ENCODE measurements at places on chromosomes 4 and X.
A peak's percentile ranks its signal among the peaks of the same experiment; 100 is the strongest.

DNA sequence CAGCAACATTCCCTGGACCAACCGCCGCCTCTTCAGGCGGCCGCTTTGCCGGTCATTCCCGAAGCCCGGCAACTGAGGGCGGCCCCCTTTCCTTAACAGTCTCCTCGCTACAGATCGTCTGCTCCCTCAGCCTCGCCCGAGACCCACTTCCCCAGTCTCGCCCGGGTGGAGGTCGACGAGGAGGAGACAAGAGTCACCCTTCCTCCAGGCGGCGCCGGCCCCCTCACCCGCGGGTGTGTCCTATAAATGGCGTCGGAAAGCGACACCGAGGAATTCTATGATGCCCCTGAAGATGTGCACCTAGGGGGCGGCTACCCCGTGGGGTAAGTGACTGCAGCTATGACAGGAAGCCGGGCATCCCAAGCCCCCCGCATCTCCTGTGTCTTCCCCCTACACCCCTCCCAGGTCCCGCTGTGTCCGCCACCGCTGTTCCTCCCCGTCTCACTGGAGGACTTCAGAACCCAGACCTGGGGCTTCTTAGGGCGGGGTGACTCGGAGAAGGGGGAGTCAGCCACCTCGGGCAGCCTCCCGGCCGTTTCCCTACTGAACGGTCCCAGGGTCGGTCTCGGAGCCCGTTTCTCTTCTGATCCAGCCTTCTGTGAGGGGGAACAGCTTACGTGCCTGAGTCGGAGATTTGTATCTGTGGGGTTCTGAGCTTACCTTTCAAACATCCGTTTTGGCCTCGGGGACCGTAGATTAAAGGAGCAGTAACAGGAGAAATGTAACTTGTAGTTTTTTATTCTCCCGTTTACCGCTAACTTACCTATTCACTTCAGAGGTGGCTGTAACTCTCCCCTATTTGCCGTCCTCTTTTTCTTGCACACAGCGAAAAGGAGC is 570 bp downstream of the WDR44 start:
- DNase-seq, result no peak

GRCh38 chrX:39477031-39477761 is 620.6 kb downstream of the BCOR start:
- no peak for DNase-seq

- no peak for DNase-seq
Observed at GRCh38 chr4:186701273-186701672, 22.4 kb downstream of the FAT1 start.

- no peak for DNase-seq
Observed at GRCh38 chr4:3389233-3390215, 52.2 kb upstream of the HGFAC start.

DNA sequence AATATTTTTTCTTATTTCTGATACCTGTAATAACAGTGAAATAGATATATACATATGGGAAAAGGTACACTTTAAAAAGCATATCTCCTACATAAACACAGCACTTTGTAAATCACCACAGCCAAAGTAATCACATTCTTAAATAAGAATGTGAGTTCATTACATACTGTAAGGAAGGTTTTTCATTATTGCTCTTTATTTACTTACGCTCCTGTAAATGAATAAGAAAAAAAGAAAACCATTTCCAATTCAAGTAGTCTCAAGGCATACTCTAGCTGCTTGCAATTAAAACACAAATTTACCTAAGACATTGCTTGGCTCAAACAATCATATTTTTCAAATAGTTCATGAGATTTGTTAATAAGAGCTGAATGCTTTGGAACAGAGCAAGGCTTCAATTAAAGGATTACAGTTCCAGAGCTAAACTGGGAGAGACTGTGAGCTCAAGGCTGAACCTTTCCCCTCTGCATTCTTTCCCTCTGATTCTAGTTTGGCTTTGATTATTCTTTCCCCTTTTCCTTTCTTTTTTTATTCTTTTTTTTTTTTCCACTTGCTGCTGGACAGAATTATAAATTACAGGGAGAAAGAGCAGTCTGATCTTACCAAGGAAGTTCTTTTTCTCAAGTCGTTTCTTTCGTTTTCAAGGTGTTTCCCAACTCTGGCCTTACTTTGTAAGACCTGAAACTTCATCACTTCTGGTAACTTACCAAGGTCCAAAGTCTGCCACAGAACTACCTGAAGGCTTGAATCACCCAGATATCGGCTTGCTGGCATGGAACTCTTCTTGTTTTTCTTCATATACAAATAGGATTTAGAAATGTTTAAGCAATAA is 278.3 kb downstream of the INPP4B start:
- DNase-seq, result no peak

DNA sequence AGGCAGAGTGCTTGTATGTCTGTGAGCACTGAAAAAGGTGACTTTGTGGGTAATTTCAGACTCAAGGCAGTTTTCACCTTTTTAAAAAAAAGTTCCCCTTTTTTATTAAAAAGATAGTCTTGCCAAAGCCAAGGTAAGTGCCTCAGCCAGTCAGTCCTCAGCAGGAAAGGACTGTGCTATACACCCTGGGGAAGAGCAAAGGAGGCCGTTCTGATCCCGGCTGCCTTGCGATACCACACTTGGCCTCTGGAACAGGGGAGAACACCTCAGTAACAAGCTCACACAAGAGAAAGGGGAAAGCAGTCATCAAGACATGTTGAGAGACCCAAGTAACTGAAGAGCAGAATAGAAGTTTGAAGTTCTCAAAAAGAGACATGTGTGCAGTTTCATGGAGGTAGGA is 541.7 kb downstream of the BCOR start:
- no peak for DNase-seq

- no peak for DNase-seq
Observed at GRCh38 chrX:66039944-66040343, at the start of gene VSIG4. Gene VSIG4 (minus strand): TSS chrX:66040080. CDS start chrX:66039998, 82 bp downstream.

DNA sequence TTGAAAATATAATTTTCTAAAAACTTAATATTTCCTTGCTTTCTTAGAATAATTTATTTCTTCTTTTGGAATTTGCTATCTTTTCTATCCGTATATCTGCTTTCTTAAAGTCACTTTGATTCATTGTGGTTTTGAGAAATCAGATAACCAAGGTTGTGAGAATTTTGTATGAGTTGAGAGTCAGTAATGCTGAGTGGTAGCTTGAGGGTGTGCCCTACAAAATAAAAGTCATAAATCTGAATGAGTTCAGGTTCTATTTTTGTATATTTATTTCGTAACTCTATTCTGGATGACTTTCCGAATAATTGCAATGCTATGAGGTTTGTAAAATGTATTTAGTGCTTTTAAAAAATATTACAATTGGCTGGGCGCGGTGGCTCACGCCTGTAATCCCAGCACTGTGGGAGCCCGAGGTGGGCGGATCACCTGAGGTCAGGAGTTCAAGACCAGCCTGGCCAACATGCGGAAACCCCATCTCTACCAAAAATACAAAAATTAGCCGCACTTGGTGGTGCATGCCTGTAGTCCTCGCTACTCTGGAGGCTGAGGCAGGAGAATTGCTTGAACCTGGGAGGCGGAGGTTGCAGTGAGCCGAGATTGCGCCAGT is 8.9 kb downstream of the COPS4 start:
- peak; percentile 67 for DNase-seq

- DNase-seq, result no peak
Observed at GRCh38 chr4:59380841-59381366, 1819.2 kb upstream of the ADGRL3 start.

GRCh38 chrX:46561824-46562657 is 11.5 kb upstream of the CHST7 start:
- no peak for DNase-seq

DNA sequence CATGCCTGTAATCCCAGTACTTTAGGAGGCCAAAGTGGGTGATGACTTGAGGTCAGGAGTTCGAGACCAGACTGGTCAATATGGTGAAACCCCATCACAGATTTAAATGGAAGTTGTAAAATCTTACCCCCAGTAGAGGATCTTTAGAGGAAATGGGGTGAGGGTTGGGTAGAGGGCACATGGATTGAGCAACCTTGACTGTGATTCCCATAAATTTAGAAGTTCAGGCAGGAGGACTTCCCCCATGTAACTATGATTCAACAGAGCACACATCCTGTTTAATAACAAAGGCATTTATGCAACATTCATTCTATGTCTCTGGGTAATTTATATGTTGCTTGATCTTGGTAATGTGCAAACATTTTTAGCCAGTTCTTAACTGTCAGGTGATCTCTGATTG is 143.1 kb downstream of the RBM47 start:
- peak; percentile 17 for DNase-seq

DNA sequence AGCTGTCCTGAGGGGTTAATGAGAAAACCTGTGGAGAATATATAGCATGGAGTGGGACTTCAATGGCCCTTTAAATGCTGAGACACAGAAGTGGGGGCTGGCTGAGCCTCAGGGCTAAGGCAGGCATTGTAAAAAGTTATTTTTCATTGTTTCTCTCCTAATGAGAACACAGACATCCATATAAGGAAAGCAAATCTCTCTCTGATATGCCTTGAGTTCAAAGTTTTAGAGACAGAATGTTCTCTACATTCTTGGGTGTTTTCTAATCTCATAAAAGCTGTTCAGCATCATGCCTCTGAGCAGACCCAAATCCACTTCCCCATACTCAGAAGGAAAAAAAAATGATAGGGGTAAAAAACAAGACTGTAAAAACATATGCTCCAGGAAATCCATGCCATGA is 16.8 kb upstream of the RAB40A start:
- DNase-seq, result no peak

- no peak for DNase-seq
Observed at GRCh38 chr4:182832352-182833120, 84.7 kb downstream of the DCTD start.

DNA sequence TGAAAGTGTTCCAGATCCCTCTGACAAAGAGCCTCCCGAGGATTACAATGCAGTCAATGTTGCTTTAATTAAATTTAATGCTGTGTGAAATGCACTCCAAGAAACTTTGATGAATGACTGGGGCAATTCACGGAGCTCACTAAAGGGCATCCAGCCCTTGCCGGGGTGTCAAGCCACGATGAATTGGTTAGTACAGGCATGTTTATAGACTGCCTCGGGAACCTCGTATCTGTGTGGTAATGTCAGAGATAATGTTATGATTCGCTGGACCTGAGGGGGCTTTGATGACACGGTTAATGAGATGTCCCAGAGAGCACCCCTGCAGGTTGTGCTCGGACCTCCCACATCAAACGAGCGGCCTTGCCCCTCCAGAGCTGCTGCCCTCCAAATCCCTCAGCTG is 428.8 kb downstream of the NKX6-1 start:
- no peak for DNase-seq

DNA sequence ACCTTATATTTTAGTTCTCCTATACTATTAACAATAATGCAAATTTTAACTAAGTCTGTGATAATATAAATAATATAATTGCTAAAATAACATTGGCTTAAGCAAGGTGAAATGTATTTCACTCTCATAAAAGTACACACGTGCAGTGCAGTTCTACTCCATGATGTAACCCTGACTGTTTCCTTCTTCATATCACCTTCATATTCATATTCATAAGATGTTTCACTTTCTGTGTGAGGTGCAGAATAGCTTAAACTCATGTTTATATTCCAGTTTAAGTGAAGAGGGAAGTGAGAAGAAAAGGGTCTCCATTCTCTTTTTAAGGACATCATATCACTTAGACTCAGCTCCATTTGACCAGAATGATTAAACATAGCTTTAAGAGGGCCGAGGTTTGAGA is 1810.0 kb upstream of the PCDH10 start:
- no peak for DNase-seq

- DNase-seq, result no peak
Observed at GRCh38 chrX:40172401-40173142, 74.8 kb upstream of the BCOR start.
